ENCODE measurements at places on chromosomes 2 and 18.

GRCh38 chr2:132270981-132271546, 109.3 kb upstream of the ANKRD30BL start:
- DNase-seq, result no peak

DNA sequence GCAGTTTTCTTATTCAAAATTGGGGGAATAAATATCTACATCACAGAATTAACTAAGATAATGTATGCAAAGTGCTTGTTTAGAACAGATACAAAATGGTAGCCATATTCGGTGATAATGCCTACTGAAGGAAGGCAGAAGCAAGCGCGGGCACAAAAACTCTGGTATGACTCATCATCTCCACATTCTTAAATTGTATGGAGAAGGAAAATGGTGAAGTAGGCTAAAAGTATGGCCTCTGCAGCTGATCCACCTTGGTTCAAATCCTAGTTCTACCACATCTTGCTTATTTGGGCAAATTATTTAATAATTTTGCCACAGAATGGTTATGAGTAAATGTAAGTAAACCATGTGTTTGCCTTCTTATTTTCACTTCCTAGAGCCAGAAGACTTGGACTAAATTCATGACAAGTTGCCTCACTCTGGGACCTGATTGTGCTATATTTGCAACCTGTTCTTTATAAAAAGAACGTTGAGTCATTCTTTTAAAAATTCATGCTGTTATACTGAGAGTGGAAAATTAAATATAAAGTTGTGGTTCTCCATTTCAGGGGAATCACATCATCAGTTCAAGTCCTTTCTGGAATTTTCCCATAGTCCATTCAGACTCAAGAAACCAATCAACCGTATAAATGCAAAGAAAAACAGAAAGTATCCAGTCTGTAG, 9.0 kb upstream of the CDK15 start:
- DNase-seq, result no peak

DNA sequence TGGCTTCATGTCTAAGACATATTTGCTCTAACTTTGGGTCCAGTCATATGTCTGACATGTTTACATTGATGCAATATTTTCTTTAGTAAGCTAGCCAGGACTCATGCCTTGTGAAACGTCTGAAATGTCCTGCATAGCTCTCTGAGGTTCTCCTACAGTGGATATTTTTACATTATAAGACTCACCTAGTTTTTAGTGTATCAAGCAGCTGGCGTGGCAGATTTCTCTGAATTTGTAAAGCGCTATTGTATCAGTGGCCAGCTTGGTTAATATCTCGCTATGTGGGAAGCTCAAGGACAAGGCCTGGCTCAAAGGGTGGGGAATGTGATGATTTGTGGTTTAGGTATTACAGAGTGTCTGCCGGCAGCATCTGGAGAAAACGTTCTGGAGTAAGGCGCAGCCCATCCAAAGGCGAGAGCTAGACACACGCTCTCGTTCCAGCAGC, 164.3 kb downstream of the LTBP1 start:
- DNase-seq, result no peak

GRCh38 chr2:105489168-105489878, 90.5 kb upstream of the FHL2 start:
- no peak for DNase-seq

DNA sequence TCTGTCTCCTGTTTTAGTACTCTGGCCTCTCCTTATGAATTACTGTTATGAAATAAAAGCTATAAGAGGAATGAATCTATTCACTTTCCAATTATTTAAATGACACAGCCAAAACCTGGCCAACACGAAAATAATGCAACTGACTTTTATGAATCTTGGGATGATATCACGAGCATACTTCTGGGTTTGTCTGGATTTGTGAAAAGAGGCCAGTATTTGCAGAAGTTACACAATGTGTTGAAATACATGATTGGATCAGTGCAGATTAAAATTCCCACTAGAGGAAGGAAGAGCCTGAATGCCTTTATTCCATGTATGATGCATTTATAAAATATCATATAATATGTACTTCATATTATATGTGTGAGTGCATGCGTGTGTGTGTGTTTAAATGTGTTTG, 418.2 kb downstream of the GRB14 start:
- no peak for DNase-seq

DNA sequence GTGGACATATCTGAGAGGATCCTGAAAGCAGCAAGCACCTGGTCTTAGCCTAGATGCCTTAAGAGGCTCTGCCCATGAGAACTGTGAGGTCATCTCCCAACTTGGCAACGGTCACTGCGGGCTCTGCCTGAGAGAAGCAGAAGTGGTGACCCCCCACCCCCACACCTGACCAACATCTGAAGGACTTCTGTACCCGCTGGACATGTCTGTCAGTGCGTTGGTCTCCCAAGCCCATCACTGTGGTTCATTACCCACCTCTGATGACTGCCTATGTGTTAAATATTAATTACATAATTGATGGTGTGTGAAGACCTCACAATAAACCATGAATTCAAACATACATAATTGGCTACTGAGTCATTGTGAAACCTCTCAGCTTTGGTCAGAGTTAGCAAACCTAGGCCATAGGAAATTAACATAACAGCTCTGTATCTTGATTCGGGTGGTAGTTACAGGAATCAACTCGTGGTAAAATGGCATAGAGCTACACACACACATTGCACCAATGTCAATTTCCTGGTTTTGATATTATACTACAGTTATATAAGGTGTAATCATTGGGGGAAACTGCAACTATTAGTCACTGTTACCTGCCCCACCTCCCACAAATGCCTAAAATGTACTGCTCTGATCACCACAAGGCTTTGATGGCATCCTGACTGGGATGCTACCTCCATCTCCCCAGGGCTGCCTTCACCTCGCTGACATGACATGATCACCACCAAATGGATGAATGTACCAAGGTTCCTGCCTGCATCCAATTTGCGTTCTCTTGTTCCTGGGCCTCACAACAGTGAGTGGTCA, 4.3 kb upstream of the GALNT1 start:
- DNase-seq, result no peak

DNA sequence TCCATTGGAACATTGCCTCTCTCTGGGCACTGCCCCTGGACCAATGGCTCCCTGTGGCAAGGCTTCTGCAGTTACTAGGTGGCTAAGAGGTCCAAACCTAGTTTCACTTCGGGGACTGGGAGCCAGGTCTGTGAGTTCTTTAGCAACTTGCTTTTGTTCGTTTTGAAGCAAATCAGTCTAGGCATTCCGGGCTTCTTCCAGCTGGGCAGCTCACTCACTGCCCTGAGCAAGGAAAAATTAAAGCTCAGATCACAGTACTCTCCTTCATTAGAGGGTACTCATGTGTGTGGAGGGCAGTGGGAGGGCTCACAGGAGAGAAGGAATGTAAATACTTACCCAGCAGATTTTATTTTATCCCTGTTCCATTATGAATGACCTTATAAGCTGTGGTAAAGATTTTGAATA, 80.3 kb downstream of the SPP2 start:
- no peak for DNase-seq

DNA sequence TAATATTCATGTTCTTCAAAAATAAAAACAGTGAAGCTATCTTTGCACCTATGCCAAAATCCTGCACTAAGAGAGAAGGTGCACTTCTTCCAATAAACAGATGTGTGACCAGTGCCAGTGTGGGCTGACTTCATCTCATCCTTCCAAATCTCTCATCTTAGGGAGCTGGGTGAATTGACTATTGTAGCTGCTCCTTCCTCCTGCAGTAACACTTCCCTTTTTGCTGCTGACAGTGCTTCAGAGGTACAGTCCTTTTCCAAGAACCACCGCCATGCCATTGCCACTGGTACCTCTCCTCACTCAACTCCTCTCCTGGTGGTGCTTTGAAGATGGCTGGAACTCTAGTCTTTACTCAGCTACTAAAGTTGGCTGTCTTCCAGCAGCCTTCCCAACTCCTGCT, 42.1 kb upstream of the ARHGAP25 start:
- DNase-seq, result no peak
